ENCODE measurements at places on chromosomes 5 and 9.

- no peak for DNase-seq
Observed at GRCh38 chr9:123368023-123368422, 12.0 kb downstream of the CRB2 start.

GRCh38 chr9:117979914-117980313 lies 275.7 kb downstream of the TLR4 start:
- DNase-seq, result no peak

DNA sequence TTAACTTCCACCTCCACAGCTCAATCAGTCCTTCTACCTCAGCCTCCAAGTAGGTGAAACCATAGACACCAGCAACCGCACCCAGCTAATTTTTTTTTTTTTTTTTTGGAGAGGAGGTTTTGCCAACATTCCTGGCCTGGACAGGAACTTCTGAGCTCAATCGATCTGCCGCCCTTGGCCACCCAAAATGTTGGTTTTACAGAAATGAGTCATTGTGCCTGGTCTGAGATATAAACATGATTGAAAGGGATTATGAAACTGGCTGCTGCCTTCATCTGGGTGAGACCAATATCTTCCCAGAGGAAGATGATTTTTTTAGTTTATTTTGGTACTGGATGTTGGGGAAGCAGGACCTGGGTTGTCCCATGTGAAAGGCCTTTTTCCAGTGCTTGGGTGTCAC lies 9.2 kb downstream of the TAF11L12 start:
- DNase-seq, result no peak

DNA sequence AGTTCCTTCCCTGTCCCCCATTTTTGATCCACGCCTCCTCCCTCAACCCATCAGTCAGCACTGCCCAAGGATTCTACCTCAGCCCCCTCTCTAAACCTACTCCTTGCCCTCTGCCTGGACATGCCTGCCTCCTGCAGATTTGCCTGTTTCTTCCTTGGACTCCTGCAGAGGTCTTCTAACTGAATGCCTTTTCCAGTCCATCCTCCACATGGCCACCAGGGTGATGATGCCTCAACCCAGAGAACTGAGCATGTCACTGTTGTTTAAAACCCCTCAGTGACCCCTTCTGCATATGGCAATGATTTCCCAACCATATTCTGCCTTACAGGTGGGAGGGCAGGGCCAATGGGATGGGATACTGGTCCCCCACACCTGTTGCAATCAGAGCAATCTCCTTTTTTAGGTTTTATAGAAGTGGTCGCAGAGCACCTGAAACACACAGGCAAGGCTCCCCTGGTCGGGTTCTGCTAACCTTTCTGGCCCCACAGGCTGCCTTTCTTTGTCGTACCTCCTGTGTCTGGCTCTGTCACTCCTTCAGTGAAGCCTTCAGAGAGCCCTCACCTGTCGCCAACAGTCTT lies 9.3 kb downstream of the PHYKPL start:
- DNase-seq, result no peak

- no peak for DNase-seq
Observed at GRCh38 chr5:74167206-74167929, 473.2 kb downstream of the ENC1 start.

DNA sequence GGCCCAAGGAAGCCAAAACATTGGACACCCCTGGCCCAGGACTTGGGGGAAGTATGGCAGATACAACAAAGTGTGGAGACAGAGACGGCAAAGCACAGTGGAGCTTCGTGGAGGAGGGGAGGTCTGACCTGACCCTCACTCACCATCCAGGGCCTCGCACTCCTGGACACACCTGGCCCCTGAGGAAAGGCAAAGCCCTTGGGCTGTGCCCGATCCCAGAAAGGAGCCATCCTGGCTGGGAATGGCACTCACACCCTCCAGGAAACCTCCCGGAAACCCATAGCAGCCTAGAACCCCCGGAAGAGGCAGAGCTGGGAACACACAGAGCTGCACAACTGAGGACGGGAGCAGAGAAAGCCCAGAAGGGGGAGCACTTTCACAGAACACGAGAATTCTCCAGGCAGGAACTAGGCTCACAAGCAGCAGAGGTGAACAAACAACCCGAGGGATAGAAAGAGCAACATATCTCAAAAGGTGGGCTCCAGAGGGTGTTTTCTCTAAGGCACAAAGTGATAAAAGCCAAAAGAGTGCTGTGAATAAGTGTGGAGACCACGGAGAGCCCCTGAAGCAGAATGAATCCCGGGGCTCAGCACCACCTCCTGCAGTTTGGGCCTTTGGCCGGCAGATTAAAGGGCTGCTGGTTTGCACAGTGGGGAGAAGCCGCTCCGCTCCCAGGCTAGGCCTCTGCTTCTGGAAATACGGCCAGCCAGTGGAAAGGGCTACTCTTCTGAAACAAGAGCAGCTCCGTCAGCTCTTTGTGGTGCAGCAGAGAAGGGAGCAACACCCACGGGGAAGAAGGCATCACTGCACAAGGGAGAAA lies 108.2 kb downstream of the UBE2R2 start:
- peak; percentile 60 for DNase-seq

DNA sequence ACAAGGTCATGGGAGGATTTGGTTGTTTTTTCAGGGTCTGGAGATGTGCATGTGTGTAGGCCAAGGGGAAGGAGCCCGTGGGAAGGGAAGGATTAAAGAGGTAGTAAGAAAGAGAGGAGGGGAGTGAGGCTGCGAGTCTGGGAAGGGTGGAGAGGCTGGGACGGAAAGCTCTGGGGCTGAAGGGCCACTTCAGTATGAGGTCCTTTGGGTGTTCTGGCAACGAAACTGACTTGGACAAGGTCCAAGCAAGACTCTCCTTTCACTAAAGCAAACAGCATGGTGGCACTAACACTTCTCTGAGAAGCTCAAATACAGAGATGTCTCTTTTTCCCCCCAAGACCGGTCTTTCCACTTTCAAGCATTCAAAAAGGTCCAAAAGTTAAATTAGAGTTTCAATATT lies 394.5 kb downstream of the ARHGEF28 start:
- no peak for DNase-seq

GRCh38 chr5:58383448-58383847 lies 76.4 kb downstream of the PLK2 start:
- DNase-seq, result no peak

DNA sequence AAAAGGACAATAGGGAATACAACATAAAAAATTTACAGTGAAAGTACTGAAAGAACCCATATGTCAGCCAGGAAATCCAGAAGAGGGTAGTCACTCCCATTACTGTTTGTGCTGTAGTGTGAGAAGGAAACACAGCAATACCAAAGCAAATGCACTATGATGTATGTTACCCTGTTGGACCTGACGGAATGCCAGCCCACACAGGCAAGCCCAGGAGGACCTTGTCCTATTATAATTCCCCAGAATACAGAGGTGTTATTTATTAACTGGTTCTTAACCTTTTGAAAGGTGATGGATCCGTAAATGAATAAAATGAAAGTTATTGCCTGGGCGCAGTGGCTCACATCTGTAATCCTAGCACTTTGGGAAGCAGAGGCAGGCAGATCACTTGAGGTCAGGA lies 79.0 kb downstream of the GDA start:
- DNase-seq, result no peak

DNA sequence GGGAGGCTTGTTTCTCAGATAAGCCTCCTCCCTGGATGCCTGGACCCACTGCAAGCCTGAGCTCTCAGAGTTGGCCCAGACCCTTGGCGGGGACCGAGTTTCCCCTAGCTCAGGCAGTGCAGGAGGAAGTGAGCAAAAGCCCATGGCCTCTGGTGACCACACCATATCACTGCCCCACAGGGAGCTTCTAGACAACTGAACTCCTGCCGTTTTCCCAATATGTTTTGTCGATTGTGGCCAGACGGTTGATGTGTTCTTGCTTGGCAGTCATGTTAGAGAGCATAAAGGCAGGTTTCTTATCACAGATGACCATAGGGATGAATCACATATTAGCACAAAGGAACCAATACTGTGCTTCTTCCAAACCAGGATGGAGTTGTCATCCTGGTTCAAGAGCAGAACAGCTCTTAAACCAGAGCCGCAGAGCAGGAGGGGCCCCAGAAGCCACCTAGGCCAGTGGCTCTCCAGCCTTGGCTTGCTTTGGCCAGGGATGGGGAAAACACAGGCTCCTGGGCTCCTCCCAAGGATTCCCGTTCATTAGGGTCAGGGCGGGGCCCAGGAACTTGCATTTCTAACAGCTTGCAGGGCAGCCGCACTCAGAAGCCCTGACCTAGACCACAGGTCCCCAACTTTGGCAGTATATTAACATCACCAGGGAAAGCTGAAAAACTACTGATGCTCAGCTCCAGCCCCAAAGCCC lies 113.1 kb upstream of the TBC1D2 start:
- DNase-seq, result no peak

- DNase-seq, result no peak
Observed at GRCh38 chr9:87020169-87020950, 73.1 kb upstream of the GAS1 start.

- DNase-seq, result no peak
Observed at GRCh38 chr5:90406466-90406865, 3.1 kb downstream of the CETN3 start.

- no peak for DNase-seq
Observed at GRCh38 chr9:1878811-1879210, 136.3 kb upstream of the SMARCA2 start.

DNA sequence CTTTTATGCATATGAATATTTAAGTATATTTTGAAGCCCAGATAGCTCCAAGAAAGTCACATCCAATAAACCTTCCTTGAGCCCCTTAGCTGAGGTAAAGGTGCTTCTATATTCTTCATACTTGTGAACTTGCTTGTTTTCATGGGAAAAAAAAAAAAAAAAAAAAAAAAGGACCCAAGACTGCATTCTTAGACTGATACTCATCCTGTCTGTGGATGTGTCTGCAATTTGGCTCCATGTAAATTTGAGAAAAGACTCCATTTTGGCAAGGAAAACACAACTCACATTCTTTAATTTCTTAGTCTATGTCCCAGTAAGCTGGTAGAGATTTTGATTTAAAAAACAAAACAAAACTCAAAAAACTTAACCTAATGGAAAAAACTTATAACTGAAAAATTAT lies 238.3 kb downstream of the FBXL17 start:
- DNase-seq, result no peak

- DNase-seq, result no peak
Observed at GRCh38 chr5:170095646-170096045, 10.1 kb upstream of the FOXI1 start.

DNA sequence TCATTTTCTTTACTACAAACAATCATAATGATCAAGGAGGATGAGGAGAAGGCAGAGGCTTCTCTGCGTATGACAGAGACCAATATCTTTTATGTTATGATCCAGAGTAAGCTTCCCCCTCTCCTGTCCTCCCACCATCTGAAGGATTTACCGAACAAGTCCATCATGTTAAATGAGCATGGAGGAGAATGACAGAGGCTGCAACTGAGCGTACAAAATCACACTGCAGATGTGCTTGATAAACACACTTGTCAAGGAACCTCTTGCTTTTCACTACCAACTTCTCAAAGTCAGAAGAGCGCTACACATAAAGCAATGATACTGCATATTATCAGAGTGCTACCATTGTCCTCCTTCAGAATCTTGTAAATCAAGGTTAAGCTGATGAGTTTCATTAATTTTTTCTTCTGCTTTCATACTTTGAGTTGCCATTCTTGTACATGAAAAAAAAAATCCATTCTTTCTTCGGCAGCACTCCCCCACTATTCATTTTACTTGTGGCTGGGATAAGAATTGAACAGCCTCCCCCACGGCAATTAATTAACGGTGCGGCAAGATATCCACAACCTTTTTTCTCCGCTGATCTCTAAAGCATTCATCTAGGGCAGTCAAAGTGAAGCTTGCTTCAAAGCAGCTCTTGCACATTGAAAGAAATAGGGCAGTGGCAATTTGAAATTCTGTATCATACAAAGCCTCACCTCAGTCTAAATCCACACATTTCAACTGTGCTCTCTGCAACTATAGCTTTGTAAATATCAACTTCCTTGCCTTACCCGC lies 673.9 kb upstream of the DMAC1 start:
- DNase-seq, result no peak

- no peak for DNase-seq
Observed at GRCh38 chr9:113580041-113580953, 116.8 kb downstream of the RGS3 start.

GRCh38 chr9:96232539-96233241 lies 69.3 kb downstream of the HSD17B3 start:
- DNase-seq, result peak; percentile 75

GRCh38 chr9:71929223-71929622 lies 17.8 kb downstream of the C9orf85 start:
- no peak for DNase-seq

DNA sequence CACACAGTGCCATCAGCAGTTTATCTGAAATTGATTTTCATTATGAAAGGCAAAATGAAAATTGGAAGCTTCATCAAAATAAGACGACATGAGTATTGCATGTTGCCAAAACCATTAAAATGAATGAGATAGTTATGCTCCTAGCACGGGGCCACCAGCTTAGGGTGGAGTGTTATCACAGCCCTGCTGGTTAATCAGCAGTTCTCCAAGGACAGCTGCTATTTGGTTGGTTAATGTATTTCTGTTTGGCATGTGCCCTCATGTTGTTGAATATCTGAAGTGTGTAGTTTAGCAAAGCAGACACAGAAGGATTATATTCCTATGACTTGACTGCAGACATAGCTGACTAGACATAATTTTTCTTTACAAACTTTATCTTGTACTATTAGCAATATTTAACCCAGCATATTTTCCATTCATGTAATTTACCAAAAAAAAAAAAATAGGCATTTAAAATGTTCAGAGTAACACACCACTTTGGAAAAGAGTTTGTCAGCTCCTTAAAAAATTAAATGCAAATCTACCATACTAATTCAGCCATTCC lies 98.6 kb upstream of the PIK3R1 start:
- no peak for DNase-seq

DNA sequence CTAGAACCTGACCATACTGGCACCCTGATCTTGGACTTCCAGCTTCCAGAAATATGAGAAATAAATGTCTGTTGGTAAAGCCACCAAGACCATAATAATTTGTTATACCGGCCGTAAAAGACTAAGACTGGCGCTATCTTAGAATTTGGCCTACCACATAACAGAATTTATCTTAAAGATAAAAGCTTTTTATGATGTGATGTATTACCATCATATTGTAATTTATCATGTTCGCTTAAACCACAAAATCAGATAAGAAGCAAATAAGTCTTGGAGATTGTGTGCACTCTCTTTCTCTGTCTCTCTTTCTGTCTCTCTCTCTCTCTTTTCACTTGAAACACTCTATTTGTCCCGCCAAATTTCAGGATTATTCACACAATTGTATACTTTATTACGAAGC lies 35.6 kb downstream of the FST start:
- DNase-seq, result no peak

GRCh38 chr5:12330381-12330780 lies 426.1 kb upstream of the CTNND2 start:
- DNase-seq, result no peak

GRCh38 chr9:116009420-116009819 lies 144.2 kb upstream of the PAPPA start:
- DNase-seq, result no peak

DNA sequence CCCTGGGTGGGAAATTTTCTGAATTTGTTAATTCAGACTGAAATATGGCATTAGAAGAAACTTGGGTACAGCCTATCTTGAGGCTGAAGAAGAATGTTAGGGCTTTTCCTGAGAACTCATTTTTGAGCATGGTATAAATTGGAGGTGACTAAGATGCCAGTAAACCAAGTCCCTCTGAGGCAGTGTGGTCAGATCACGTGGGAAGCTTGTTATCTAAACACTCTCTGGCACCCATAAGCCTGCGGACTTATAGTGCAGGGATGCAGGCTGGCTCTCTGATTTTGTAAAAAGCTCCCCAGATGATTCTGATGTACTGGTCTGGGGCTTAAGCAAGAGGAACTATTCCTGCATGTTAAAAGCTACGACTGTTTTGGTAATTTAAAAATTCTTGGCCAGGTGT lies 34.3 kb downstream of the MTMR12 start:
- DNase-seq, result no peak

GRCh38 chr5:13480834-13481233 lies 463.7 kb downstream of the DNAH5 start:
- no peak for DNase-seq

GRCh38 chr9:77752554-77752953 lies 104.4 kb upstream of the GNA14 start:
- DNase-seq, result no peak
